ENCODE measurements at places on chromosomes 2 and 18. TPM values are rescaled to one million over a fixed set of nuclear protein-coding genes. Genes with fewer than 3 reads are reported as not detected.

DNA sequence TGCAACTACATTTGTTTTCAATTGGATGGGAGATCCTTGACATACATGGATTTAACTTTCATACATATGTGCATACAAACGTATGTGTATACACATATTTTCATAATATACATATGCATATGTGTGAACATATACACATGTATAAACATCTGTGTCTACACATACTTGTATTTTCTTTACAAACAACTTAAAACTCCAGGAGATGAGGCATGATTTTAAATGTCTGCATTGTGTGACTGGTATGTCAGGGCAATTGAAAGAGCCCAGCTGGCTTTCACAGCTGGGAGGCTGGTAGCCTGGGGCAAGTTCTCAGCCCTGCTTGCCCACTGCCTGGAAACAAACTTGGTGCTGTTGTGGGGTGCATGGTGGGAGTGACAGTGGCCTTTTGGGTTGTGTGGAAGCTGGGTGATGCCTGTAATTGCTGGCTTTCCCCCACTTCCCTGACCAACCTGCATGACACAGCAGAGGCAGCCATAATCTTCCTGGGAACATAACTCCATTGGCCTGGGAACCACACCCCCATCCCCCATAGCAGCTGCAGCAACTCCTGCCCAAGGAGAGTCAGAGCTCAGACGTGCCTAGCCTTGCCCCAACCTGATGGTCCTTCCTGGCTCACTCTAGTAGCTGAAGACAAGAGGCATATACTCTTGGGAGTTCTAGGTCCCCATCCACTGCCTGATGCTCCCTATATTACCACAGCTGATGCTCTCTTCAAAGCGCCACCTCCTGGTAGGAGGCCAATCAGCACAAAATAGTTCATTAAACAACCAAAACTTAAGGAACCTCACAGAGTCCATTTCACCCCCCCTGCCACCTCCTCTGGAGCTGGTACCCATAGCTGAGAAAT lies 158.3 kb downstream of the CERS6 start:
- peak; percentile 24 for DNase-seq

DNA sequence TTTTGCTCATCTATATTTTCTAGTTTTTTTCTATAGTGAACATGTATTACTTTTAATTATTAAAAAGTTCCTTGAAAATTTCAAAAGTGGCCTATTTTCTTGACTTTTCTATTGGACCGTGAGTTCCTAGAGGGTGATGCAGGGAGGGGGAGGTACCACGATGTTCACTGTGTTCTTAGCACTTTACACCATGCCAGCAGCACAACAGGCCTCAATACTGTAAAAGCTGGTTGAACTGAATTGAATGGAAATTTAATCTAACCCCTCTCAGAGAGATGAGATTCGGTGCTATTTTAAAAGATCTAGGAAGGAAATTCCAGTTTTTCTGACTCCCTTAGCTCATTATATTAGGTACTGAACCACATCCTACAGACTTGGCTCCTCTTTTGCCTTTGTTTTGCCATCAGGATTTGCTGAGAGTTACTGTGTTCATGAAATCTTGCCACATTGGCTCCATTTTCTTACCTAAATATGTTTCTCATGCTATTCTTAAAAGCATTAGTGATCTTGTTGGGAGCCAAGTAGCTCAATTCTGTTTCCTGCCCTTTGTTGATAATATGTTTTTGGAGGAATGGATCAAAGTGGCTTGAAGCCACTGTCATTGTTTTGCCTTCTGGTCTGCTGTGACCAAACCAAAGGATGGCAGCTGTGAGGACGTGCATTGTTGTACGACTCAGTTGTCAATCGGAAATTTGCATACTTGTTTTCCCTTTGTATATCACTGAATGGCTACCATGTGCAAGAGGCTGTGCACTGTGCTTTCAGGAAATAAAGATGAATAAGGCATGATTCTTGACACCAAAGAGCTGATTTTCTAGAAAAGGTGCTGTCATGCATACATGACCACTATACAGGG lies 25.3 kb downstream of the MYO1B start:
- DNase-seq: no peak

DNA sequence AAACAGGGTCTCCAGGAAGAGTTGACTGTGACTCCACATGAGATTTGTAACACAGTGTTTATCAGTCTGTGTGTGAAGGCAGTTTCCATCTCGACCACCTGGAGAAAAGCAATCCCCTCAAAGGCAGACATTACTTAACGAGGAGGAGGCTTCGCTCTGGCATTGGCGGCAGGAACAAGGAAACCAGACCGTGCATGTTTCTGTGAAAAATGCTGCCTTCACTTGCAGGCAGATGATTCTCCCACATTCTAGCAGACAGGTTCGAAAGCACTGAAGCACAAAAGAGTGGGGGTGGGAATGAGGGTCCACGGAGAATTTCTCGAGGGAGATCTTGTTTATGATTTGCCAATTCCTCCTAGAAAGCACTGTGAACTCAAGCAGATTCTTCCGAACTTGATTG lies 414.0 kb downstream of the SLC4A3 start:
- no peak for DNase-seq

DNA sequence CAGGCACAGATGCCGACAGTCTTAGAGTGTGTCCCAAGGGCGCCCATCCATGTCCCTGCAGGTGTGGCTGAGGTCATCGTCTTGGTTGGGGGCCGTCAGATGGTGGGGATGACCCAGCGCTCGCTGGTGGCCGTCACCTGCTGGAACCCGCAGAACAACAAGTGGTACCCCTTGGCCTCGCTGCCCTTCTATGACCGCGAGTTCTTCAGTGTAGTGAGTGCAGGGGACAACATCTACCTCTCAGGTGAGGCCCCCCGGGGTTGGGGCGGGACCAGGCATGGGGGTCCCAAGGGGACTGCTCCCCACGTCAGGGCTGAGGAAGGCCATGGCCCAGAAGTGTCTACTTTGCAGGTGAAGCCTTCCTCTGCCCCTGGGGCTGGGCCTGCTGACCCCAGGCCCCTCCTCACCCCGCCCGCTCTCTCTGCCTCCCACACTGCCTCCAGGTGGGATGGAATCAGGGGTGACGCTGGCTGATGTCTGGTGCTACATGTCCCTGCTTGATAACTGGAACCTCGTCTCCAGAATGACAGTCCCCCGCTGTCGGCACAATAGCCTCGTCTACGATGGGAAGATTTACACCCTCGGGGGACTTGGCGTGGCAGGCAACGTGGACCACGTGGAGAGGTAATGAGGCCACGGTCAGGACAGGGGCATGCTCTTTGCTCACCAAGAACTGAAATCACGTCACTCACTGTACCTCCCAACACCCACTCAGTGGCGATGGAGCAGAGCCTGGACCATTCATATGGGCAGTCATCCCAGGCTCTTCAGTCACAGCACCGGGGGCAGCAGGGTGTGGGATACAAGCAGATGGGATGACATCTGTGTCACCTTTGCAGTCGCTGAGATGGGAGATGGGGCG lies 230.8 kb downstream of the ATAD2B start:
- no peak for DNase-seq

- no peak for DNase-seq
These were observed 11.6 kb upstream of the CASP10 start for GRCh38 chr2:201171259-201171814.

DNA sequence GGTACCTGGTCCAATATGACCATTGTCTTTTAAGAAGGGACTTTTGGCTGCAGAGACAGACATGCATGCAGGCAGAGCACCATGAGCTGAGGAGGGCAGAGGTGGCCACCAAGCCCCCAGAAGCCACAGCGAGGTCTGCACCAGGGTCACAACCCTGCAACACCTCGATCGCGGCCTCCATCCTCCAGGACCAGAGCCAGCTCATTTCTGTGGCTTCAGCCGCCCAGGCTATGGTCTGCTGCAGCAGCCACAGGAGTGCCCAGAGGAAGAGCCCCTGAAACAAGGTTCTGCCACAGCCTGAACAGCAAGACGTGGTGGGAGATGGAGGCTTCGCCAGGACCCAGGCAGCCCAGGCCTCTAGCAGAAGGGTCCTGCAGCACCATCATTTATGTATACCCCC lies 53.9 kb downstream of the ANKMY1 start:
- DNase-seq: no peak

Gene C2orf81
- total RNA-seq: 0.53 TPM

Data from SK-MEL-5 (cell line).